ENCODE measurements at places on chromosomes 5 and 9.

- no peak for DNase-seq
Measured at GRCh38 chr9:133538176-133538575, 3.7 kb downstream of the ADAMTSL2 start.

DNA sequence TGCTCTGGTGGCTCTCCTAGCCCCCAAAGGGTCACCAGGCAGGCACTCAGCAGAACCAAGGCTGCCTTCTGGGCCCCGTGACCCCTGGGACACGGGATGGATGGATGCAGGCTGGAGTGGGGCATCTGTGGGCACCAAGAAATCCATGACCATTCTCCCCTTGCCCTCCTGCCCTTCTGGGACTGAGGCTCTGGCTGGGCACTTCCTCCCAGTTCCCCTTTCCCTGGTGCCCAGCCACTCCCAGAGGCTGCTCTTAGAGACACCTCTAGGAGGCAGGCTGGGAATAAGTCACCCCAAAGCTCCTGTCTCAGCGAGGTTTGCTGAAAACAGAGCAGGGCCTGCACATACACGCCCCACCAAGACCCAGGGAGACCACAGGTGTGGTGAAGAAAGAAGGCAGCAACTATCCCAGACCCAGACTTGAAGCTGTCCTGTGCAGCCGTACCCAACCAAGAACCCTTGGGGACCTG lies 943 bp downstream of the STING1 start:
- no peak for DNase-seq

DNA sequence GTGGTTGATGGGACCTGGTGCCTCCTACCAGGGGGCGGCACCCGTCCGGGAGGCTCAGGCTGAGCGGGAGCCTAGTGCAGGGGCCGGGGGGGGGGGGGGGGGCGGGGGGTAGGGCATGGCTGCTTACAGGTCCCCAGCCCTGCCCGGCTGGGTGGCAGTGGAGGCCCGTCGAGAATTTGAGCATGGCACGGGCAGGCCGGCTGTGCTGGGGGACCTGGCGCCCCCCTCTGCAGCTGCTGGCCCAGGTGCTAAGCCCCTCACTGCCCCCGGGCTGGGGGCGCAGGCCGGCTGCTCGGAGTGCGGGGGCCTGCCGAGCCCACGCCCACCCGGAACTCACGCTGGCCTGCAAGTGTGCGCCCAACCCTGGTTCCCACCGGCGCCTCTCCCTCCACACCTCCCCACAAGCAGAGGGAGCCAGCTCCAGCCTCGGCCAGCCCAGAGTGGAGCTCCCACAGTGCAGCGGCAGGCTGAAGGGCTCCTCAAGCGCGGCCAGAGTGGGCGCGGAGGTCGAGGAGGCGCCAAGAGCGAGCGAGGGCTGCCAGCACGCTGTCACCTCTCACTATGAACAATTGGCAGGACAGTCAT lies 77.7 kb downstream of the LMNB1 start:
- DNase-seq = no peak

- no peak for DNase-seq
Measured at GRCh38 chr5:140358738-140359310, 1.2 kb upstream of the SLC4A9 start.

- no peak for DNase-seq
Measured at GRCh38 chr5:392431-392988, 50.5 kb upstream of the EXOC3 start.

DNA sequence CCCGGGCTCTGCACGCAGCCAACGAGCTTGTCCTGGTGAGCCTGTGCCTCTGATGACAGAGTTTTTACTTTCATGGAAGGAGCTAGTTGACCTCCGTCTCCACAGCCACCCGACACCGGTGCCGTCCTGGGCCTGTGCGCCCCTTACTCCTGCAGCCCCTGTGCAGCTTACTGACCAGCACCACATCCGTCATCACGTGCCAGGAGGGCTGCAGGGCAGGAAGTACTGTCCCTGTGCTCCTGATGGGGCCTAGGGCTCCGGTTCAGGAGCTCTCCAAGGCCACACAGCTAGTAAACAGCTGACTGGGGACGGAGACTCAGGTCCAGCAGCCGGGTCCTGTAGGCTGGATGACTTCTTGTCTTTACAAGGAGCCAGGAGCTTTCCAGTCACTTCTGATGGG lies 10.2 kb downstream of the STKLD1 start:
- DNase-seq = no peak

DNA sequence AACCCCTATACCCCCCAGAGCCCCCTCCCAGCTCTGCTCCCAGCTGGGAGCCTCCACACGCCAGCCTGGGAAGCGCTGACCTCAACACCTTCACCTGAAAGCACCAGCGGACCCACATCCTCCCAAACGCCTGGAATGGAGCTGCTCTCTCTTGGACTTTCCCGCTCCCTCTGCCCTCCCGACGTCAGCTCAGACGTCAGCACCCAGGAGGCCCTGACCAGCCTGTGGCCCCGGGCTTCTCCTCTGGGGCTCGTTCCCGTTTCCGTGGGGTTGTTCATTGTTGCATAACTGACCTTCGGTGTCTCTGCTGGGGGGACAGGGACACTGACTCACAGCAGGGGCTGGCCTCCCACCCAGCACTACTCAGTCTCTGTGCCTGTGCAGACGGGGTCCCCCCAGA lies 35.0 kb upstream of the SLC6A3 start:
- DNase-seq = no peak

- DNase-seq = no peak
Measured at GRCh38 chr9:70085241-70085640, 41.6 kb downstream of the MAMDC2 start.

DNA sequence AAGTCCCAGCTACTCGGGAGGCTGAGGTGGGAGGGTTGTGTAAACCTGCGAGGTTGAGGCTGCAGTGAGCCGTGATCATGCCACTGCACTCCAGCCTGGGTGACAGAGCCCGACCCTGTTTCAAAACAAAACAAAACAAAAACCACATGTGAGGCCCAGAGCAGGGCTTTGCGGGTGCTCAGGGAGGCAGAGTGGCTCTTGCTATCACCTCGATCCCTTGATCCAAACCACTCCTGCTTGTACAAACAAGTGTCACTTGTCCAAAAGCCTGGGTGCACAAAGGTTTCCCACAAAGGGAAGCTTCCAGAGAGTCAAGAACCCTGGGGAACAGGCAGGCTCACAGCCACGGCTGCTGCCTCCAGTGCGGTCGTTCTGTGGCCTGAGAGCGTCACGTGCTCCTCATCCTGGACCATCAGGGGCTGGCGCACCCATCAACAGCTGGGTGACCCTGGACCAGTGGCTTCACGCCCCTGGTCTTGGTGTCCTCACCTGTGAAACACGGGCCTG lies 162.7 kb downstream of the C9orf50 start:
- DNase-seq = no peak

GRCh38 chr9:116230051-116230632 lies 76.6 kb downstream of the PAPPA start:
- no peak for DNase-seq

DNA sequence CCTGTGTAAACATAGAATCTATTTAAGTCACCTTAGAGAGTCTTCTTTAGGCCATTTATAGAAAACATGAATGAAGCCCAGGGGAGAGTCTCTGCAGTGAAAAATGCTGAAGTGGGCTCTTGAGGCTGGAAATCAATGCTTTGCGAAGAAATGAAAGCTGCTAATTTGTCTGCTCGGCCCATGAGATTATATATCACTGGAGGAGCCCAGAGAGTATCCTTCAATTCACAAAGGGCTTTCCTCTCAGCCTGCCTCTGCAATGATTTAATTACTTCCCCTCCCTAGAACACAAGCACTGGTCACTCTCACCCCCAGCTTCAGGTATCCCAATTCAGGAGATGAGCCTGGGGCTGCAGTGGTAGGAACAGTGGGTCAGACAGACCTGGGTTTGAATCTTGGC lies 8.2 kb upstream of the DRD1 start:
- no peak for DNase-seq
